Stimulated activated CD8-positive, alpha-beta memory T cell treated with anti-CD3 and anti-CD28 coated beads, Interleukin-7, amount 100 ng/mL, for 48 hours (primary cell): ENCODE measurements at places on chromosomes 1 and 21.

DNA sequence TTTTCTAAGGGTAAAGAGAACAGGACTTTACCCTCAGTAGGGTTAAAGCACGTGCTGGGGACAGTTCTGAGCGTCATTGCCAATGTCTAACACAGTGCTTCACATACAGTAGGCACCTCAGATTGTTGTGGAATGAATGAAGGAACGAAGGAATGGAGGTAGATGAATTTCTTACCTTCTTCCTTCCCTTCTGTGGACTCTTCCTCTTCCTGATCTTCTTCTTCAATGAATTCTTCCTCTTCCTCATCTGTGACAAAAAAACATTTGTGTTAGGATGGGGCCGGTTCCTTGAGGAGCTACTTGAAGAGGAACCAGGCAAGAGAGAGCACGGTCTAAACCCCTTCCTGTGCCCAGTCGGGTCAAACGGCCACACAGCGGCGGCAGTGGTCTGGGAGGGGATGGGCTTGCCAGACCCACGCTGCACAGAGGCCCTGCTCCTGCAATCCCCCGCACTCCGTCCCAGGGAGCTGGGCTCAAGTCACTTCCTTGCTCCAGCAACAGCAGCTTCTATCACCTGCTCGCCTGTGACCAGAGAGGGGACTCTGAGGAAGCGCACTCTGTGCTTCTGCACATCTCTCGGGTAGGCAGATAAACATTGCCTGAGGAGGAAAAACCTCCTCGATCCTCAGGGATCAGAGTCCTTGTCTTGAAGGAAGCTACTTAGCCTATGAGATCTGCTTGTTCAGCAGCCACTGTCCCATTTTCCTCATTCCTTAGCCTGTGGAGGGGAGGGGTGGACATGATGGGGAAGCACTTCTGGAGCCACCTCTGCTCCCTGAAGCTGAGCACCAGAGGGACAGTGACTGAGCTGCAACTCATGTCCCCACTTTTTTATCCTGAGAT is 8.0 kb upstream of the SLC30A2 start:
- DNase-seq: no peak

DNA sequence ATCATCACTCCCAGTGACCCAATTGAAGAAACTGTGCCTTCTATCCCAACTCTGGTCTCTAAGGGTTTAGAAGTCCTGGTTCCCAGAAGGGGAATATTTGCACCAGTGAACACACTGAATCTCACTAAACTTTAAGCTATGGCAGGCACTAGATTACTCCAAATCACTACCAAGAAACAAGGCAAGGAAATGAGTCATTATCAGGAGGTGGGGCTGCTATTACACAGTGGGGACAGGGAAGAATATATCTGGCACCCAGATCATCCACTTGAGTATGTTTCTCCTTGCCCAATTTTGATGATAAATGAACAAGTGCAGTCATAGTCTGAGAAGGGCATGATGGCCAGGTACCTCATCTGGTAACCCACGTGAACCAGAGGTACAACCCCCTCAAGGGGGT is 7.0 kb downstream of the MRPL9 start:
- no peak for DNase-seq

DNA sequence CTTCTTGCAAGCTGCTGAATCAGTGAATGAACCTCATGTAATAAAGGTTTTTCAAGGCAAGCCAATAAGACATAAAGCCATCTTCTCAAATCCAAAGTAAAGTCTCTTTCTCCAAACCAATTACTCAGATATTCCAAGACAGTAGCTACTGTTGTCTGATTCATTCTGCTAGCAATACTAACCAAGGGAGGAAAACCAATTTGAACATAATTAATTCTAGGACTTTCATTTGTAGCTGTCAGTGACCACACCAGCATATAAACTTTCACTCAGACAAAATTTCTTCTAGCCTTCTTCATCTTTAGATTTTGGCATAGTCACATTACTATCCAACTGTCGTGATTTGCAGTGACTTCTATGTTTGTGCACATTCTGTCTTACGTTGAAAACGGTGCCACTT is 10.5 kb upstream of the INTS3 start:
- no peak for DNase-seq

- no peak for DNase-seq
These were observed 348.7 kb downstream of the PCP4 start for GRCh38 chr21:40215941-40216340.

DNA sequence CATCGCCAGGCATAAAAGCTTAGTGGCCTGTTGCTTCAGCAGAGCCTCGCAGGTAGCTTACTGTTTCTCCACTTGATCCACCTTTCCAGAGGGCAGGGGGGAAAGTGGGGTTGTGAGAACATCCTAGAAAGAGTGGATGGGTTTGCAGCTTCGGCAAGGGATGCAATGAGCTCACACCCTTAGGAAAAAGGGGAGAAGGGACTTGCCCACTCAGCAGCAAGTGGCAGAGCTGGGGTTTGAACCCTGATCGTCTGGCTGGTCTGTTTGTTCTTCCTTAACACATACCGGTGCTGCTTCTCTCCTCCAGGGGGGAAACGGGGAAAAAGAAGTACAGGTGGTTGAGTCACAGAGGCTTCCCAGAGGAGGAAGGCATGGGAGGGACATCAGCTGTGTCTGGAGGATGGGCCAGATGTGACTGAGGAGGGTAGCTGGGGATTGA is 1.0 kb downstream of the TMEM201 start:
- DNase-seq: no peak

- no peak for DNase-seq
These were observed 203.4 kb downstream of the HS2ST1 start for GRCh38 chr1:87117761-87118368.
